NB4 (cell line): ENCODE measurements at places on chromosomes 4 and X.

GRCh38 chr4:85556283-85556682 is 81.3 kb downstream of the ARHGAP24 start:
- DNase-seq: no peak

DNA sequence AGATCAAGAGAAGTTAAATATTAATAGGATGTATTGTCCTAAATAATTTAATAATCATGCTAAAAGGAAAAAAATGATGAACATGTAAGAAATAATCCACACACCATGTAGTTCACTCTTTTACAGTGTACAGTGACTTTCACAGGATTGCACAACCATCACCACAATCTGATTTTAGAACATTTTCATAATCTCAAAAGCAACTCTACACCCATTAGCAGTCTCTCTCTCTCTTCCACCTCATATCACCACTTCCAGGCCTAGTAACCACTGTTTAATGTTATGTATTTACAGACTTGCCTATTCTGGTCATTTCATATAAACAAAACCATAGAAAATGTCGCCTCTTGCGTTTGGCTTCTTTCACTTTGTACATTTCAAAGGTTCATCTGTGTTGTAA is 153.4 kb downstream of the FSTL5 start:
- peak; percentile 8 for DNase-seq

DNA sequence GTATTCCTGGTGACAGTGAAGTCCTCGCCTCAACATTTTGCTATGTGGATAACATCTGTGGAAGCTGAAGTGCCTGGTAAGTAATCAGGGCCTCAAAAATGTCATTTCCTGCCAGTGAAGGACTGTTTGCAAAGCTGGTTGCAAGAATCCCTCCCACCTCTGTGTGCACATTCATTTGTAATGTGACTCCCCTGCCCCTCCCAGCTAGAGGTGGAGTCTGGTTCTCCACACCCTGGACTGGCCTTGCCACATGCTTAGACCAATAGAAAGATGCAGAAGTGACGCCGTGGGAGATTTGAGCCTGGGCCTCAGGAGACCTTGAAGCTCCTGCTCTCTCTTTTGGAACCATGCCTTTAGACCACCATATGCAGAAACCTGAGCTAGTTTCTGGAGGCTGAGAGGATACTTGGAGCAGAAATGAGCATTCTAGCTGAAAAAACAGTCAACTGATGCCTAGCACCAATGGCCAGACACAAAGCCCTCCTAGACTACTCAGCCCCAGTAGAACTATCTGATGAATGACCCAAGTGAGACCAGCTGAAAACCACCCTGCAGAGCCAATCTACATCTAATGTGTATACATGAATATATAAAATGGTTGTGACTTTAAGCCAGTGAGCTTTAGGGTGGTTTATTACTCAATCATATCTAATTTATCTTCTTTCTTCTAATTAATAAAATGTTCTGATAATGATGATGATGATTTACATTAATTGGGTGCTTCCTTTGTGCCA is 47.8 kb upstream of the CRMP1 start:
- DNase-seq: peak; percentile 57

- DNase-seq: peak; percentile 44
Measured at GRCh38 chr4:155025762-155026457, 182.5 kb upstream of the NPY2R start.

DNA sequence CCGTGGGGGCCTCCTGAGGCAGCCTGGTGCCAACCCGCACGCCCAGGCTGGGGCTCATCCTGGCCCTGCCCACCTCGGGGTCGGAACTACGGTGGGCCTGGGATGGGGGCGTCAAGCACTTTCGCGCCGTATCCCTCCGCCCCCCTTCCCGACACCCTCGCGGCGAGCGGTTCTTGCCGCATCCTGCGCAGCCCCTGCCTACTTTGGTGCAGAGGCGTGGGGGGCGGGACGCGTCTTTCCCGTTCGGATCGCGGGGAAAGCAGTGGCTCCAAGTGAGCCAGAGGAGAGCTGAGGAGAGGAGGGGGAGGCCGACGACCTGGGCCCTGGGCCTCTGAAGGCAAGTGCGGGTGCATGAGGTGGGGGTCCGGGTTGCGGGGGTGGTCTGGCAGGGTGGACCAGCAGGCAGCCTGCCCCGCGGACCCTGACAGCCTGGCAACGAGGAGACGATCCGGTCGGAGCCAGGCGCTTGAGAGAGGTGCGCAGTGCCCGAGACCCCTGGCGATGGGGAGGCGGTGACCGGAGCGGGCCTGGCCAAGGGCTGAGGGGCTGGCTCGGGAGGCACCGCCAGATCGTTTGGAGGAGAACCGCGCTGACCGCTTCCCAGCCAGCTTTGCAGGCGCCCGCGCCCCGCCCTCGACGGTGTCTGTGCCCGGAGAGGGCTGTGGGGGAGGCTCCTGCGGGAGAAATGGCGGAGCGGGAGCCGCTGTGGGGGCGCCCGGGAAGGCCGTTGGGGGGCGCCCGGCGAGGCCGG is at the start of gene GPRASP2:
GPRASP2 (plus strand) TSS at position 233 of the 751 bp plus-strand sequence. CDS start 2,422 bp downstream, outside the sequence.
- no peak for DNase-seq

GRCh38 chr4:2962614-2963174 is 512 bp downstream of the NOP14 start:
- DNase-seq: peak; percentile 83

DNA sequence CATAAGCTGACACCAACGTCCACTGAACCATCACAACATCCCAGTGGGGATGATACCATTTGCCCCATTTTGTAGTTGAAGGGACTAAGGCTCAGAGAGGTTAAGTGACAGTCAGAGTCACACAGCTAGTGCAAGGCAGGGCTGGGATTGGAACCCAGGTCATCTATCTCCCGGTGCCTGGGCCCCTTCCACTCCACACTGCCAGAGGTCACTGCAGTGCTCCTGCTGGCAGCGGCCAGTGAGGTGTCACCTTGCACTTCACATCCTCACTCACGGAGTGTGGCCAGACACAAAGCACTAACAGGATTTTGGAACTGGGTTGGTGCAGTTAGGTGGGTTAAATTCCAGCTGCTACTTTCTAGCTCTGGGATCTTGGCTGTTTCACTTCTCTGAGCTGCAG is 118.7 kb downstream of the ENPP6 start:
- DNase-seq: no peak

DNA sequence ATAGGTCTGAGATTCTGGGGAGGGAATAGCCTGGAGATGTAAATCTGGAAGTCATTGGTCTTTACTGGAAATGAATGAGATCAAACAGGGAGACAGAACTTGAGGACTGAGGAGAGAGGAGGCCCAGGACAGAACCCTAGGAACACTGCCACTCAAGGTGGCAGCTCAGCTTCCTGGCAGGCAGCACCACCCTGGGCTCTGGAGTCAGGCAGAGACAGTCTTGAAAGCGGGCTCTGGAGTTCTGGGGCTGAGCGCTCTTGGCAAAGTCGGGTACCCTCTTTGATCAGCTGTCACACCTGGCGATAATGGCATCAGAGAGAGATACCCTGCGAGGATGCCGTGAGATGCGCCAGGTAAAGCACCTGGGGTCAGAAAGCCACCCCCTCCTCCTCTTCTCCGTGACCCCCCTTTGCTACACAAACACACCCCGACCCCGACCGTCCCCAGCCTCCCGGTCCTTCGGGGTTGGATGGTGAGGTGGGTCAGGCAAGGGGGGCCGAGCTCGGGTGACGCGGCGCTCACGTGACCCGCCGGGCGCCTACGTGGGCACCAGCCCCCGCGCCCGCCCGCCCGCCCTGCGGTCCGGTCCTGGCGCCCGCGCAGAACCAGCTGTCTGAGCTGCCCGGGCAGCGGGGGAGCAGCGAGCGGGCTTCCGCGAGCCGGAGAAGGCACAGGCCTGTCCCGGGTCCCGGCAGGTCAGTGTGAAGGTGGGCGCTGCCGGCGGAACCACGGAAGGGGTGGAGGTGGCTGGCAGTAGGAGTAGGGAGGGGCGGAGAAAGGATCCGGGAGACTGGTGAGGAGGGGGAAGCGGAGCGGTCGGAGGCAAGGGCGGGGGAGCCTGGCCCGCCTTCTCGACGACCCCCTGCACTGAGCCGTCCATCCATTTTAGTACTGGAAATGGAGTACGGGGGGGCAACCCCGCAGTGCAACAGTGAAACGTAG is at the start of gene TCEAL3:
TCEAL3 (plus strand) TSS at position 600 of the 942 bp plus-strand sequence. CDS start 1,102 bp downstream, outside the sequence.
- no peak for DNase-seq

GRCh38 chr4:122300776-122301175 is 78.0 kb upstream of the ADAD1 start:
- no peak for DNase-seq

GRCh38 chr4:133465022-133465421 is 315.9 kb downstream of the PCDH10 start:
- no peak for DNase-seq

GRCh38 chrX:55710701-55711100 is 6.8 kb upstream of the RRAGB start:
- no peak for DNase-seq

GRCh38 chr4:51851090-51851936 is 8.4 kb downstream of the DCUN1D4 start:
- DNase-seq: no peak

DNA sequence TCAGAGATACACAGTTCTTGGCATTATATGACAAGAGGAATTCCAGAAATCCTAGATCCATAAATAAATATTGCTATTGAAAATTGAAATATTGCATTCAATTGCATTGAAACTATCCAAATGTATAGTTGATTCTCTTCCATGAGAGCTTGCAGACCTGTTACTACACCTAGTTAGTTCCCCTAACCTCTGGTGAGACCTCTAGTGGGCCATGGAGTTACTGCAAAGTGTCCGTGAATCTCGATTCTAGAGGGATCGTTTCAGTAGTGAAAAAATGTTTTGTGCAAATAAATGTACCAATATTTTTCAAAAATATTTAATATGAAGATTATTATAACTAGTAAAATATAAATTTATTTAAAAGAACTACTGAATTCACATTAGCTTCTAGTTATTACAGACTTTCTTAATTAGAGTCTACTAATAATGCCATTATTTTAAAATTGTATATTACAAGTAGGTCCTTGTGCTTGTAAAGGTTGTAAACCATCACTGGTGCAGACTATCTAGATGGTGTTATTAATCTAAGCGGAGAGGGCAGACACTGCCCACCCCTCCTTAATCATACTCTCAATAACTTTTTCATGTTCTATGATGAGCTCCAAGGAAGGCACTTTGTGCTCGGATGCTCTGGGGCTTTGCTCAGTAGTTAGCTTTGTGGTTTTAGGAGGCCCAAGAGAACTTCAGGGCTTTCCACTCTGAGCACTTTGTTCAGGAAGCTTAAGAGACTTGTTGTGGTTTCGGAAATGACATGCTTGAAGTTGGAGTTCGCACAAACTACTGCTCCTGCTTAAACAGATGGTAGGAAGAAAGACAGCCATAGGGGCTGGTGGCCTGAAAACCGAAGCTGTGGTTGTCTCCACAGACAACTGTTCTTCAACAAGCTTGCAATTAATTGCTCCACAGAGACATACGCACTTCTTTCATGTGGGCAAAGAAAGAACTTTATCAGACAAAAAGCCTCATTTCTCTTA is 42.8 kb downstream of the IL21 start:
- DNase-seq: peak; percentile 82

GRCh38 chrX:115491766-115492165 is 69.2 kb upstream of the PLS3 start:
- DNase-seq: no peak

DNA sequence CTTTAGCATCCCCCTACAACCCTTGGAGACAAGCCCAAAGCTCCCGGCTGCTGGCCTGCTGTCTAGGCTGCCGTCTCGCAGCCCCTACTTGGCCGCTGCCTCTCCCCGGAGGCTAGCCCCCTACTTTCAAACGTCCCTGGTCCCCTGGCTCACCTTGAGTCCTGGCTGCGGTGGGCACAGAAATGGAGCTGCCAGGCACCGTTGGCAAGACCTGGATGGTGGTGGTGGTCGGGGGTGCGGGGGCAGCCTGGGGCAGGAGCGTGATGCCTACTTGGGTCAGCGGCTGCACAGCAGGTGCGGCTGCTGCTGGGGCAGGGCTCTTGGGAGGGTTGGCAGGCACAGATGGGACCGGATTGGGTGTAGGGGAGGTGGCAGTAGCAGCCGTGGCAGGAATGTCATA is 12.0 kb downstream of the HCFC1 start:
- DNase-seq: no peak

DNA sequence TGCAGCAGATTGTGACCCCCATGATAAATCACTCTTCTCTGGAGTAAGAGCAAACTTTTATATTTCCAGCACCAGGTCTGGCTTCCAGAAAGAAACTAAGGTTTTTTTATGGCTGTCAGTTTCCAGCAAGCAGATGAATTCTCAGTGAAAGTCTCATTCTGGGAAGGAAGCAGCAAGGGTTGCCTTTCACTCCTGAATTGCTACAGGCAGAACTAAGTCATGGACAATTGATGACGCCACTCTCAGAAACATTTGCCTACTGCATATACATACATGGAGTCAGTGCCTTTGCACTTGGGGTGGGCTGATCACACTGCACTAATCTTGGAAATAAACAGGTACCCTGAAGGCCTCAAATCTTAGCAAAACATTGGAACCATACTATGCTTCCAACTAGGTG is 80.0 kb downstream of the IL21 start:
- DNase-seq: no peak

DNA sequence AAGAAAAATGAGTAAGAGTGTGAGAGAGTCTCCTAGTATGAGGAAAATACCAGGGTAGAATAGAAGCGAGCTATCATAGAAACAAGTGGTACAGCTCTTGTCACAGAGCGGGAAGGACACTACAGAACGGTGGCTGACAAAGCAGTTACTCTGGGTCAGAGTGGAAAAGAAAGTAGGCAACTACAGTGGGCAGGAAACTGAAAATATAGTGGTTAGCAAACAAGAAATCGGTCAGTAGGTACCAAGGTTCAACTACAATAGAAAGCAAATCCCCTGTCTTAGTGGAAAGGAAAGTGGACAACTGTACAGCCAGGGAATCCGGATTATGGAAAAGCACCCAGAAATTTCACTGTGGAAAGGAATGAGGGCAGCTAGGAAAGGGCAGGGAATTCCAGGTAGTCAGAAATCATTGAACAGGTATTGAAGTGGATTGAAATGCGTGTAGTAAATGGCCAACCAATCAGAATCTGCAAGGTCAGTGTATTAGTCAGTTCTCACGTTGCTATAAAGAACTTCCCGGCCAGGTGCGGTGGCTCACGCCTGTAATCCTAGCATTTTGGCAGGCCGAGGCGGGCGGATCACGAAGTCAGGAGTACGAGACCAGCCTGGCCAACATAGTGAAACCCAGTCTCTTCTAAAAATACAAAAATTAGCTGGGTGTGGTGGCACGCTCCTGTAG is 219.6 kb upstream of the DIAPH2 start:
- no peak for DNase-seq

GRCh38 chr4:55359397-55359916 is 13.4 kb downstream of the SRD5A3 start:
- no peak for DNase-seq

GRCh38 chr4:90730752-90731151 is 603.6 kb downstream of the CCSER1 start:
- DNase-seq: no peak

DNA sequence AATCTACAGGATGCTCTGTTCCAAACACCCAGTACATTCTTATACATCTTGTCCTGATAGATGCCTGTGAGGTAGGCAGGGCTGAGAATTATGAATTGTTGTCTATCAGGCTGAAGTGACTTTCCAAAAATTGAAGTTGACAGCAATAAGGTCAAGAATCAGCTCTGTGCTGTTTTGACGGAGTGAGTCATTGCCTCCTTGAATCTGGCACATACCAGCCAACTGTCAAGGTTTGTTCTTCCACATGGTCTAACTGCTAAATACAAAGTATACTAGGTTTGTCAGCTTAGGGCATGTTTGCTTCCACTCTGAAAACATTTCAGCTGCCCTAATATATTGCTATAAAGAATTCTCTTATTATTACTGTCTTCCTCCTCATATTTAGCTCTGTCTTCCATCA is 32.3 kb downstream of the SH3RF1 start:
- DNase-seq: no peak
